ENCODE measurements at places on chromosomes 6 and 20.

- no peaks in the 10 kb centered on the region for H3K36me3 ChIP-seq
- H3K27me3 ChIP-seq: peaks cover 30% of the 10 kb centered on the region
- H3K4me1 ChIP-seq: peaks cover 25% of the 10 kb centered on the region
- DNase-seq: no peak
- no peak overlapping the region for H3K27ac ChIP-seq
- peak overlapping the region; percentile 92 for H3K4me3 ChIP-seq
Observed at GRCh38 chr6:158647501-158647900, 2.4 kb upstream of the SYTL3 start.

DNA sequence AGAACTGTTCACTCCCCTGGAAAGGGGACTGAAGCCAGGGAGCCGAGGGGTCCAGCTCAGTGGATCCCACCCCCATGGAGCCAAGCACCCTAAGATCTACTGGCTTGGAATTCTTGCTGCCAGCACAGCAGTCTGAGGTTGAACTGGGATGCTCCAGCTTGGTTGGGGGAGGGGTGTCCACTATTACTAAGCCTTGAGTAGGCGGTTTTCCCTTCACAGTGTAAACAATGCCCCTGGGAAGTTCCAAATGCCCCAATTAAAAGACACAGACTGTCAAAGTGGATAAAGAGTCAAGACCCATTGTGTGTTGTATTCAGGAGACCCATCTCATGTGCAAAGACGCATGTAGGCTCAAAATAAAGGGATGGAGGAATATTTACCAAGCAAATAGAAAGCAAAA, 150.2 kb downstream of the LPA start:
- no peak overlapping the region for H3K4me3 ChIP-seq
- no peak overlapping the region for H3K27ac ChIP-seq
- H3K27me3 ChIP-seq: no peaks in the 10 kb centered on the region
- peaks cover 5% of the 10 kb centered on the region for H3K36me3 ChIP-seq
- no peak for DNase-seq
- H3K4me1 ChIP-seq: no peaks in the 10 kb centered on the region

GRCh38 chr6:15793288-15793687, 130.5 kb upstream of the DTNBP1 start:
- H3K27ac ChIP-seq: peak overlapping the region; percentile 64
- peaks cover 5% of the 10 kb centered on the region for H3K36me3 ChIP-seq
- no peaks in the 10 kb centered on the region for H3K27me3 ChIP-seq
- no peak for DNase-seq
- H3K4me1 ChIP-seq: peaks cover 18% of the 10 kb centered on the region

DNA sequence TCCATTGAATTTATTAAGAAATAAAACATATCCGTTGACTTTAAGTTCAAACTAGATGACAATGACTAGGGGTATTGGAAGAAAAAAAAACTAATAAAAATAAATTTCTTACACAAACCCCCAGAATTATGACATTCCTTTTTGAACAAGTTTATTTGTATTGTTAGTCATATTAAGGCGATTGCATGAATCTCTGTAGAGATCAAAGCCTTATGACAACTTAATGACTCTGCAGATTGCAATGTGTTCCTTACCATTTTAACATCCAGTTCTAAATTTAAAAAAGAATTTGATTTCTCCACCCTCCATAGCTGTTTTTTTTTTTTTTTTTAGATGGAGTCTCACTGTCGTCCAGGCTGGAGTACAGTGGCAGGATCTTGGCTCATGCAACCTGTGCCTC, 189.8 kb upstream of the CEP162 start:
- no peak for DNase-seq
- no peak overlapping the region for H3K4me3 ChIP-seq
- H3K27me3 ChIP-seq: peaks cover 57% of the 10 kb centered on the region
- no peaks in the 10 kb centered on the region for H3K36me3 ChIP-seq

DNA sequence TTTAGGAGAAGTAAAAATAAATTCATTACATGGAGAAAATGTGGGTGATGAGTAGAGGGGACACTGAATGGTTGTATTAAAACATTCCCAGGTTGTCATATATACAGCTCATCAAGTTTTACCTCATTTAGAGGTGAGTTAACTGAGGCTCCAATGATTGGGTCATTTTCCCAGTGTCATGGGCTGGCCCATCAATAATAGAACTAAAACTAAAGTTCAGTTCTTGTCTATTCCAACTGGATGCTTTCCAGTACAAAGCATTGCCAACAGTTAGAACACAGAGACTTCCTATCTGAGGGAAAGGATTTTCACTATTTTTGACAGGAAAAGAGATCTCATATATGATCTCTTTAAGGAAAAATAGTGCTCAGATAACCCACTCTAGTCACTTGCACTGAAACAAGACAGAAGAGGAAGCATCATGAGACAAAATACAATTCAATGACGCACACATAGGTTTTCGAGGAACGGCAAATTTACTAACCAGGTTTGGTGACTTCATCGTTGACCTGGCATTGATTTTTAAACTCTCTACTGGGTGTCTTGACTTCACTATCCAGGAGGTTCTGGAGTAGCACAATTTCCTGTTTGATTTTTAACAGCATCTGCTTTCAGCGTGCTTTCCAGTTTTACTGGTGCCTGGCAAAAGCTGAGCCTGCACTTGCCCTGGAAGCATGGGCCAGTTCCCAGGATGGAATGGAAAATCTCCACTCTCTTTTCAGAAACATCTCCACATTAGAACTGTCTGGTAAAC, 195.5 kb upstream of the FBXL4 start:
- H3K27ac ChIP-seq: no peak overlapping the region
- H3K4me1 ChIP-seq: no peaks in the 10 kb centered on the region
- no peak for DNase-seq
- H3K4me3 ChIP-seq: no peak overlapping the region
- no peaks in the 10 kb centered on the region for H3K36me3 ChIP-seq

GRCh38 chr20:49630396-49630951, 62.5 kb upstream of the PTGIS start:
- H3K4me3 ChIP-seq: no peak overlapping the region
- H3K27me3 ChIP-seq: no peaks in the 10 kb centered on the region
- no peak for DNase-seq
- peaks cover 19% of the 10 kb centered on the region for H3K36me3 ChIP-seq
- H3K27ac ChIP-seq: no peak overlapping the region

DNA sequence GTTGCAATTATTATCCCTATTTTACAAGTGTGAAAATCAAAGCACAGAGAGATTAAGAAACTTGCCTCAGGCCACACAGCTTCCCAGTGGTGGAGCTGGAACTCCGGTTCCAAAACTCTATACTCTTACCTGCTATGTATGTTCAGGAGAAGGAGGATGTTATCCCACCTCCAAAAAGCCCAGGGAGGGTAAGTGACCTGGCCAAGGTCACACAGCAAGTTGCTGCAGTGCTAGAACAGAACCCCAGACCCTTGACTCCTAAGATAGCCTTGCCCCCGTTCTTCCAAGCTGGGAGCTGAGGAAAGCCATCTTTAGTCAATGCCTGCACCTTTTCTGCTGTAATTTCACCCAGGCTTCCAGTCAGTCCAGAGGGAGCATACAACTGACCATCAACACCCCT, 42.3 kb downstream of the BPIFB1 start:
- H3K4me1 ChIP-seq: peaks cover 4% of the 10 kb centered on the region
- H3K27ac ChIP-seq: no peak overlapping the region
- no peak for DNase-seq
- H3K36me3 ChIP-seq: no peaks in the 10 kb centered on the region
